ENCODE measurements at places on chromosomes 11 and 22.

GRCh38 chr11:44950625-44951476 is at the start of gene TP53I11:
Gene TP53I11 (minus strand): TSS chr11:44950883. CDS start chr11:44938335, 12,548 bp downstream.
- peak; percentile 9 for DNase-seq

DNA sequence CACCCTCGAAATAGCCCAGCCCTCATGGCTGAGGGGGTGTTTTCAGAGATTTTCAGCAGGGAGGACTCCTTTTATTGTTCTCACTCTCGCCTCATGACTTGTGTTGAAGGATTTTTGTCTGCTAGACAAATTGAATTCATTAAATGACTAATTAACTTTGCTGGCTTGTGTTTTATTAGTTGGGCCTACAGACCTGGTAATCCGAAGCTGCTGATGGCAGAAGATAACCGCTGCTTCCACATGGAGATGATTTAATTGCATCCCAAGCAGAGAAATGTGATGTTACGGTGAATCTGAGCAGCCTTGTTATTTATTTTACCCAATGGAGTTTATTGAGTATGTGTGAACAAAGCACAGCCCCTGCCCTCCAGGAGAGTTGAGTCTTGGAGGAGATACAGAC is 40.5 kb upstream of the CDON start:
- DNase-seq, result no peak

- DNase-seq, result no peak
Observed at GRCh38 chr11:128747728-128748148, 53.9 kb downstream of the FLI1 start.

DNA sequence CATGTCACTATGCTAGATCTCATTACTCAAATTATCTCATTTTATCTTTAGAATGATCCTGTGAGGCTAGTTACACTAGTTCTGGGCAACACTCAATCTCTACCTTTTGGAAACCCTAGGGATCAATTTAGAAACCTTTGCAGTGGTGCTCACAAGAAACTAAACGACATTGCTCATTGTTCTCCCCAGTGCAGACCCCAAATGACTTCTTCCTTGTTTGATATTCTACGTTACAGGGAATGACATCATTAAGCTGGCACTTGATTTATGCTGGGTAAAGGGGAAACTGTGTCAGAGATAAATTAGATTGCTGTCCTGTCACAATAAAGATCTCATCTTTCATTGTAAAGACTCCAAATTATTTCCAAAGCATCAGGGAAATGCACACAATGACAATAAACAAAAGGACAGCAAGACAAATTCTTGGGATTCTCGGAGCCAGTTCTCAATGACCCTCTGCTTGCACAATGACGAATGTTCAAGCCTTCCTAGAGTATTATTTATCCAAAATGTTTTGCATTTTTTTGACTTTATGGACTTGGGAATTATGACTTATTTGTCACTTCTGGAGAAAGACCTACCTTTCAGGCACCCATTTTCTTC is 1121.8 kb upstream of the TENM4 start:
- DNase-seq, result no peak

GRCh38 chr11:45110562-45110961 is 35.9 kb upstream of the PRDM11 start:
- no peak for DNase-seq

- no peak for DNase-seq
Observed at GRCh38 chr11:130874396-130874795, 41.9 kb downstream of the SNX19 start.

DNA sequence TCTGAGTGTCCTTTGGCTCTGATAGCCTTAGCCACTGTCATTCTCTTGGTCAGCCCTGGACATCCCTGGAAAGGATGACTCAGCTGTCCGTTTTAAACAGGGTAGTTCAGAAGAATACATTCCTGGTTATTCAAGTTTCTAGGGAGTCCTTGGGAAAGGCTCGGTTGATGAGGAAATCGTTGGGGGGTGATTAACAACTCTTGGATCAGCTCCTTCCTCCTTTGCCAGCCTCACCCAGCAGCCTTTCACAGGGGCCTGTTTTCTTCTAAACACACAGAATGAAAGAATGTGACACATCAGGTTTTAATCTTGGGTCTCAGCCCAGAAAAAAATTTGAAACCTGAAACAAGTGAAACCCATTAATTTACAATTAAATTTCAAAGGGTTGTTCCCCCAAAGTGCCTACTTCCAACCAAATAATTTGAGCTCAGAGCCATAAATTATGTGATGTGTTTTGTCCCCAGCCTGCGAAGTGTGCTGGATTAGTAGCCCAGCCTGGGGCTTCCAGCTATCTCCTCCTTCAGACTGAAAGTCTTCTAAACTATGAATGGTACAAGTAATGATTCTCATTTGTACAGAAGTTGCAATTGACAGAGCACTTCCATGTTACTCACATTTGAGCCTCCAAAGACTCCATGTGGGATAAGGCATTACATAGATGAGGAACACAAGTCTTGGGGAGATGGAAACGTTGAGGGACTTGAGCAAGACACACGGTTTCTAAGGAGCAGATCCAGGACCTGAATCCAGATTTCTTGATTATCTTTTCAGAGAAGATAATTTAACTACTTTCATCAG is 19.3 kb upstream of the MRGPRX2 start:
- DNase-seq, result no peak

GRCh38 chr11:76802621-76803020 is 19.5 kb downstream of the TSKU start:
- DNase-seq, result no peak

GRCh38 chr22:46739094-46739870 is 1.2 kb upstream of the CERK start:
- DNase-seq, result peak; percentile 40

DNA sequence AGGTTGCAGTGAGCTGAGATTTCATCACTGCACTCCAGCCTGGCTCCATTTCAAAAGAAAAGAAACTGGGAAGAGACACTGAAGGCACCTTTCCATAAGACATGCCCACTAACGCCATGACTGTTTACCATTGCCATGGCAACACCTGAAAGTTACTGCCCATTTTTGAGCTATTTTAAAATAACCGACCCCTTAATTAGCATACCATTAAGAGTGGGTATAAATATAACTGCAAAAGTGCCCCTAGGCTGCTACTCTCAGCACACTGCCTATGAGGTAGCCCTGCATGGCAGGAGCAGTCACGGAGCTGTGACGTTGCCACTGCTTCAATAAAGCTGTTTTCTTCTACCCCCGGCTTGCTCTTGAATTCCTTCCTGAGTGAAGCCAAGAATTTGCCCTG is 9.9 kb upstream of the RNASEH2C start:
- DNase-seq, result no peak

DNA sequence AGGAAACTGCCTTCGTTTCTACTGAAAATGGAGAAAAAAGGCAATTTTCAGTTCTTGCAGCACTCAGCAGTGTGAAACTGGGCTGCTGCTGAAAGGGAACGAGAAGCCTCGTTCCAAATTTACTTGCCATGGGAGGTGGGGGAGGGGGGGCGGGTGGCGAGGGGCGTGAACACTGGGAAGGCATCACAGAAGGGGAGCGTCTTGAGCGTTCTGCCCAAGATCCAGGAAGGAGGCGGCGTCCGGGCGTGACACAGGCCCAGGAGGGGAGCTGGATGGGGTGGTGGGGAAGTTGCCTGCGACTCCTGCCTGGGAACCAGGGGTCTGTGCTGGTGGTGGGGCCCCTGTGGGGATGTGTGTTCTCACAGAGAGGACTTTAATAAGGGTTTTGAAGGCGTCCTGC is 213.5 kb downstream of the CTTN start:
- no peak for DNase-seq

DNA sequence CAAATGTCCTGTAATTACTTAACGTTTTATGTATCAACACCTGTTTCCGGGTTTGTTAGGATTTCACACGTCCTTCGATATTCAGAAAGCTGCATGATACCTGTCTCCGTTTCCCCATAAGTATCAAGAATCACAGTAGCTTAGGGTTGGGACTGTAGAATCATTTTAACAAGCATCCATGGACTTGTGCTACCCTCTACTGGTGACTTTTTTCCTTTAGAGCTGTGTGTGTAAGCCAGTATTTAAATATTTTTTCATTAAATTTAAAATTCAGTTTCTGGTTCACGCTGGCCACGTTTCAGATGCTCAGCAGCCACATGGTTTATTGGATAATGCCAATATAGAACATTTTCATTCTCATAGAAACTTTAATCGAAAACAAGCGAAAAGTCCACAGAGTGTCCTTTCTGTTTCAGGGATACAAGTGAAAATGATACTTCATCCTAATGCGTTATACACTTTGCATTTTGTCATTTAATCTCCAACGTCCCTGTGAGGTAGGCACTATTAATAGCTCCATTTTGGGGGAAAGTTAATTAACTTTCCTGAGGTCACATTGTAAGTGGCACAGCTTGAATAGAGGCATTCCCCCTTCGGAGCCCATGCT is 61.5 kb upstream of the SLC25A18 start:
- DNase-seq, result no peak

- DNase-seq, result no peak
Observed at GRCh38 chr22:20940904-20941385, 23.7 kb downstream of the CRKL start.

GRCh38 chr22:42052765-42053164 is 17.8 kb downstream of the NAGA start:
- DNase-seq, result no peak

- peak; percentile 4 for DNase-seq
Observed at GRCh38 chr11:58567889-58568512, 7.7 kb downstream of the LPXN start.

DNA sequence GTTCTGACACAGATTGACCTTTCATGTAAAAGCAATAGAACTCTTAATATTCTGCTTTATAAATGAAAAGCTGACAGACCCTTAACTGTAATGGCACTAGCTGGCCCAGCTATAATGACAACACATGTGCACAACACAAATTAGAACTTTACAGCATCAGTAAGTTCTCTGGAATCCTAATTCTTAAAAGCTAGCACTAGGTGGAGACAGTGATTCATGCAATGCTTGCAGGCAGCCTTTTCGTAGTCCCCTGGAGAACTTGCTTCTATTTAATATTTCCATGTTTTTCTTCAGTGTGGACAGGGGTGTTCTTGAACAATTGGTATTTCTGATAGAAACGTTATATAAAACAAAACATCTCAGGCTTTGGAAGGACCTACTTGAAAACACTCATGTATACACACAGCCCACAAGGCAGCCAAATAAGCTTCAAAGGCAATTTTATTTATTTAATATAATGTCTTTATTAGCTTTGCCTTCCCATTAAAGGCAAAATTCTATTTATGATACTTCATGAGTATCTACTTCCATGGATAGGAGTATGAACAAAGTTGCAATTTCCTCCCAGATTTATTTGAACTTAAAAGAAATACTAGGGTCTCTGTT is 374.3 kb upstream of the MPPED2 start:
- no peak for DNase-seq

DNA sequence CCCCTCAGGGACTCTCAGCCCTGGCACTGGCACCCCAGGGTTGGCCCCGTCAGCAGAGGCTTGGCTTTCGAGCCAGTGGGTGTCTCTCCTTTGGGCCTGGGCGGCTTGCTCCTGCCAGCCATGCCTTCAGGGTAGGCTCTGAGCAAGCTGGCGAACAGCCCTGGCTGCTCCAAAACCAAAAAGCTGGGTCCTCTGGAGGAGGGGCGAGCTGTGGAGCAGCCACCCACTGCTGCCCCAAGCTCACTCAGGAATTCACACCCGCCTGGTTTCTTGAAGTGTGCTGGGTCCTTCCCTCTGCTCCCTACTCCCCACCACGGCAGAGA is 6.2 kb downstream of the YDJC start:
- no peak for DNase-seq

DNA sequence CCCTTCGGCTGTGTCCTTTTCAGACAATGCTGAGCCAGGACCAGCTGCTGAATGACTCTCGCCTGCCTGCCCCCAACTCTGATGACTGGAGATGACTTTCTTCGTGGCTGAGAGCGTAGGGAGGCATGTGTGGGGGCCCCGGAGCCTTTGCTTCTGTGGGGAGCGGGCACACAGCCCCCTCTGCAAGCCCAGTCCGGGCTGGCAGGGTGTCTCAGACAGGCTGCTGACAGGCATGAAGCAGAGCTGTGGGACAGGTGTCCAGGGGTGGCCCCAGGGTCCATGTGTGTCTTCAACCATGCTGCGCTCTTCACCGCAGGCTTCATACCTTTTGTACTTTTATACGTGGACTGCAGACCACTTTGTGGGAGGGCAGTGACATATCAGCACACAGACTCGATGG is 16.6 kb downstream of the CYB5R2 start:
- no peak for DNase-seq

GRCh38 chr11:85961930-85962363 is 106.8 kb downstream of the CCDC83 start:
- DNase-seq, result no peak

GRCh38 chr11:70462818-70463477 is 64.6 kb downstream of the CTTN start:
- DNase-seq, result no peak

DNA sequence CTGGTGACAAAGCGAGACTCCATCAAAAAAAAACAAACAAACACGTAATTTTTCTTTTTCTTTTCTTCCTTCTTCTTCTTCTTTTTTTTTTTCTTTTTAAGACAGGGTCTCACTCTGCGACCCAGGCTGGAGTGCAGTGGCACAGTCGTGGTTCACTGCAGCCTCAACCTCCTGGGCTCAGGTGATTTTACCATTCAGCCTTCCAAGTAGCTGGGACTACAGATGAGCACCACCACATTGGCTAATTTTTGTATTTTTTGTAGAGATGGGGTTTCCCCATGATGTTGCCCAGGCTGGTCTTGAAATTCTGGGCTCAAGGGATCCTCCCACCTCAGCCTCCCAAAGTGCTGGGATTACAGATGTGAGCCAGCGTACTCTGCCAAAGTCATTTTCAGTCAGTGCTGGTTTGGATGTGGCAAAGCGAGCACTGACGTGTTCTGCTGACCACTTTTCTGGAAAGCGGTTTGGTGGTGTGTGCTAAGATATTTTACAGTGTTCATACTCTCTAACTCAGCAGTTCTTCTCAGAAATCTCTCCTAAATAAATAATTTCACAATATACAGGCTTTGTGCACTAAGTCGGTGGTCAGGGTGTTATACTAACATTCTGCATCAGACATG is 10.7 kb downstream of the FAM118A start:
- no peak for DNase-seq

- DNase-seq, result no peak
Observed at GRCh38 chr22:40156001-40156516, 21.7 kb upstream of the TNRC6B start.

DNA sequence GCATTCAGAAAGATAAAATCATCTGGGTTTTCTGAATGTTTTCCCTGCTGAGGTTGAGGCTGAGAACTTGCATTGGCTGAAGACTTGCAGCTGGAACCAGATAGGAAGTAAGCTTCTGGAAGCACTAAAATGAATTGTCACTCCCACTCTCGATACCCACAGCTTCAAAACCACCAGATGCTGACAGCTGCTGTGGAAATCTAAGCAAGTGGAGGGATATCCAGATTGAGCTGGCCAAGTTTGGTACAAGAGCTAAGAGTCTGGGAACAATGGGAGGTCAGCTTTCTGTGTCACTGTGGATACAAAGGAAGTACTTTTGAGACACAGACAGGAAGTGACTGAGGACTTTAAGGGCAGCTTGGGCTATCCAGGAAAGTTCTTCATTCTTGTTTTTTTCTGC is 51.3 kb upstream of the CD44 start:
- peak; percentile 72 for DNase-seq

GRCh38 chr11:78417175-78417887 is at the start of gene GAB2:
Gene GAB2 (minus strand): TSS chr11:78417820. CDS start chr11:78417720, 100 bp downstream.
- DNase-seq, result peak; percentile 43
